ENCODE measurements at places on chromosomes 5 and 9. TPM values are rescaled to one million over a fixed set of nuclear protein-coding genes. Genes with fewer than 3 reads are reported as not detected.

- no peak for DNase-seq
These were observed 161.4 kb downstream of the PIK3R1 start for GRCh38 chr5:68376935-68377334.

GRCh38 chr5:120852222-120852860 lies 388.2 kb downstream of the PRR16 start:
- no peak for DNase-seq

GRCh38 chr5:35854248-35854647 lies 2.4 kb upstream of the IL7R start:
- DNase-seq, result no peak

GRCh38 chr9:121672213-121672612 lies 20.8 kb downstream of the DAB2IP start:
- DNase-seq, result no peak

GRCh38 chr5:112907166-112907631 lies 14.8 kb downstream of the REEP5 start:
- no peak for DNase-seq

DNA sequence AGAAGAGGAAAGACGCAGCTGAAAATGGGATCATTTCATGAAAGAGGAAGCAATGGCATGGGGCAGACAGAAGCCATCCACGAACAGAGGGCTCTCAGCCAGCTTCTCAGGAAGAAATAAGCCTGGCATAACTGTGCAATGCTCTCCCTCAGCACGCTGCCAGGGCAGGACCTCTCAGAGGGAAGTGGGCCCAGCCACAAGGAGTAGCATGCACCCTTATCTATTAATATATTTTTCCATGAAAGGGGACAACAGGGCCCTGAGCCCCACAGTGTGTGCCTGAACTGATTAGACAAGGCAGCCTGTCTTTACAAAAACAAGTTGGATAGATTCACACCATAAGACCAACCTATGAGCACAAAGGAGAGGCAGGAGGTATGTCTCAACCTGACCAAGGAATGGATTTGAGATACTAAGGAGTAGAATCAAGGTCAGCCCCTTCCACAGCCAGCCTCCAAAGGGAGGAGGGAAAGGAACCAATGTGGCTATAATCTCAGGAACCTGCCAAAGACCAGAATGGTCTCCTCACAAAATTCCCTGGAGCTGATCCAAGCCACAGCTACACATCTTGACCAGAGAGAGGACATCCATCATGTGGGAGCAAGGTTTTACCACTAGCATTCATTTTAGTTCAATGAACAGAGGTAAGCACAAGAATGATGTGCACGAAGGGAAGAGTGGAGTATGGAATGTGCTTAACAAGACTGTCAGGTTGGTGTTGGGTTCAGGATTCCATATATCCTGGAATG lies 154.8 kb downstream of the SIL1 start:
- no peak for DNase-seq

DNA sequence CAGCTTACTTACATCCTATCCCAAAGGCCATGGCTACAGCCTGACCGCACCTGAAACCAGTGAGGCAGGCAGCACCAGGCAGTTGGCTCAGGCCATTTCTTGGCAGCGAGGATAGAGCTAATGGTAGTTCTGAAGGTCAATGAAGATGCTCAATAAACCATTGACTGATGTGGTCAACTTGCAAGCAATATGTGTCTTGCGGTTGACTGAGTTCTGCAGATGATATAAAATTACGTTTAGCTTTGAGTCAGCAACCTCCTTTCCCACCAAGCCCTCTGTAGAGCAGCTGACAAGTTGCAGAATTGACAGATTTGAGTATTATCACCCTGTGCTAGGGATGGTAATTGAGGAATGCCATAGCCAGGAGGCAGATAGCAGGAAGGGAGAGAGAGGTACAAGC lies 189.0 kb upstream of the PUM3 start:
- DNase-seq, result no peak

GRCh38 chr5:139382807-139383206 lies 290 bp downstream of the SLC23A1 start:
- DNase-seq, result no peak

DNA sequence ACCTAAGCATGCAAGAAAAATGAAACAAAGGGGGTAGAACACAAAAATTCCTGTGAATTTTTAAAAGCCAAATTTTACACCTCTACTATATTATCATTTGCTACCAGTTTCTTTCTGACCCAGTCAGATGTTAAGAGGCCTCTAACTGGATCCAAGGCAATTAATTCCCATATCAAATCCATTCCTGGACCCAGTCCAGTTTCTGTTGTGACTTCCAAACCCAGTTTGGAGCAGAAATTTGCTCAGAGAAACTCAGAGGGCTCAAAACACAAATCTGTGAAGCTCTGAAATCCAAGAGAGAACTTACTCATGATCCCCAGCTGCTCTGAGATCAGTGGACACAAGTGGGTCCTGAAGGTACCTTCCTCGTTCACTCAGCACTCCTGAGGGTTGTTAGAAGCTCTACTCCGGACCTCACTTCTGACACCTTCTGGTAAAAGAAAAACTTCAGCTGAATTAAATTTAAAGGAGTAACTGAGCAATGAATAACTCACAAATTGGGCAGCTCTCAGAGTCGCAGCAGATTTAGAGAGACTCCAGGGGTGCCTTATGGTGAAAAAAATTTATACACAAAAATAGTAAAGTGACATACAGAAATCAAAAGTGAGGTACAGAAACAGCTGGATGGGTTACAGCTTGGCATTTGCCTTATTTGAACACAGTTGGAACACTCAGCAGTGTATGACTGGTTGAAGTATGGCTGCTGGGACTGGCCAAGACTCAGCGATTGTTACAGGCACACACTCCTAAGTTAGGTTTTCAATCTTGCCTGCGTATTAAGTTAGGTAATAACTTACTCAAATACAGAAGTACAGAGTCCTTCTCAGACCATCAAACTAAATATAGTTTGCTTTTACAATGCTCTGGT lies 32.4 kb downstream of the INSL4 start:
- no peak for DNase-seq

DNA sequence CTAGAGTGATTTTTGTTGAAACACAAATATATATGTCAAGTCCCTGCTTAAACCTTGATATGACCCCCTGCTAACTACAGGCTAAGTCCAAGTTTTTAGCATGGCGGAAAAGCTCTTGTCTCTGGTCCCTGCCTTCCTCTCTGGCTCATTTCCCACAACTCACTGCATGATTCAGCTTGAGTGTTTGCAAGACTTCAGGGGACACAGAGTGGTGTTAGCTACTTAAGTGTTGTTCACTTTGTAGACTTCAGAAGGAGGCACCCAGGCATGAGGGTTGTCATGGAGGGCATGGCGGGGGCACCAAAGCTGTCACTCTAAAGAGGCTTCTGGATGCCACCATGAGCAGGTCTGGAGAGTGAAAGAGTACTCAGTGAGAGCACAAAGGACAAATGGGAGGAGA lies 362.4 kb upstream of the ACTBL2 start:
- no peak for DNase-seq

- no peak for DNase-seq
These were observed 428 bp downstream of the EFNA5 start for GRCh38 chr5:107670087-107670931.

- DNase-seq, result no peak
These were observed 88.7 kb upstream of the SHB start for GRCh38 chr9:38157711-38158110.

- DNase-seq, result no peak
These were observed 73.0 kb upstream of the OLFM1 start for GRCh38 chr9:135014311-135015010.

DNA sequence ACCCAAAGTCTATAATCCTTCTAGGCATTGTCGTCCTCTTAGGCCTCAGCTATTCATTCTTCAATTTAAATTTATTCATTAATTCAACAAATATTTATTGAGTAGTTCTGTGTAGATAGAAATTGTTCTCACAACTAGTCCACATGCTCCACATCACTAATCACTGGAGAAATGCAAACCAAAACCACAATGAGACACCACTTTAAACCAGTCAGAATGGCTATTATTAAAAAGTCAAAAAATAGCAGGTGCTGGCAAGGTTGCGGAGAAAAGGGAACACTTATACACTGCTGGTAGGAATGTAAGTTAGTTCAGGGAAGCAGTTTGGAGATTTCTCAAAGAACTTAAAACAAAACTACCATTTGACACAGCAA lies 51.1 kb upstream of the TNFSF15 start:
- no peak for DNase-seq

DNA sequence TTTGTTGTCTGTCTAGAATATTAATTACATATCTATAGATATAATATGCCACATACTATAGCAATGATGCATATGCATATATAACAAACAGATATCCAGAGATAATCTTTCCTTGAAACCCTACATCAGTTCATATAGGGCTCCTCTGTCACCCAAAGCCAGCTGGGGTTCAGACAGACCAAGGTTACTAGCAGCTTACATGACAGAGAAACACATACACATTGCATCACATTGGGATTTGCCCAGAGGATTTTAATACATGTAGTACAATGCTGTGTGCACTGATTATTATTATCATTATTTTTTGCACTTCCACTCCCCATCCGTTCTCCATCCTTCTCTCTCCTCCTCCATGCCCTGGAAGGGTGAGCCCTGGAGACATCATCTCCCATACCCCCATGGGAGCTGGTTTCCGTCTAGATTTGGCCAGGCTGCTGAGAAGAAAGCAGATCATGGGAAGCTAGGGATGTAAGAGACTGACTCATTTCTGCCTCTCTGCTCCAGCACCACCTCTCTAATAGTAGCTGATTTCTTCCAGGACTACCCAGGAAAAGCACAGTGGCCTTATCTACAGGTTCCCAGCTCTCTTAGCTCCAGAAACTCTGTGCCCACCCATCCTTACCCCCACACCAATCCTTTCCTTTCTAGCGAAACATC lies 23.3 kb downstream of the FST start:
- DNase-seq, result no peak

GRCh38 chr9:121376214-121376830 lies 6.3 kb upstream of the STOM start:
- no peak for DNase-seq

DNA sequence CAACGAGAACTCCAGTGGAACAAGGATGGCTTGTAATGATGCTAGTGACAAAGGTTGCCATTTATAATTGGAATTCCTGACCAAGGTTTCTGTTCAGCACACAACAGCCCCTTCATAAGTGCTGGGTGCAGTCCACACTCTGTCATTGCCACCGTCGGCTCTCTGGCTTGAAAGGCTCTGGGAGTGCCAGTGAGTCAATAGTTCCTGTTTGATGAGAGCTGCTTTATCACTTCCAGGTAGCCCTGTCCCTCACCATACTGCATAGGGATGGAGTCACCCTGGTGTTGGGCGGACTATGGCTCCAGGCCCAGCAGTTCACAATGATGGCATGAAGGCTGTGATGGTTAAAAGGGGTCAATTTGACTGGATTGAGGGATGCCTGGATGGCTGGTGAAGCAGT lies 34.6 kb upstream of the SEMA4D start:
- no peak for DNase-seq

- no peak for DNase-seq
These were observed 10.4 kb upstream of the PPARGC1B start for GRCh38 chr5:149719666-149720065.

- DNase-seq, result no peak
These were observed 75.0 kb downstream of the HMHB1 start for GRCh38 chr5:143886651-143887638.

GRCh38 chr5:28305891-28306290 lies 1267.5 kb upstream of the CDH9 start:
- DNase-seq, result no peak

GRCh38 chr9:107208121-107208520 lies 75.0 kb upstream of the RAD23B start:
- DNase-seq, result no peak

DNA sequence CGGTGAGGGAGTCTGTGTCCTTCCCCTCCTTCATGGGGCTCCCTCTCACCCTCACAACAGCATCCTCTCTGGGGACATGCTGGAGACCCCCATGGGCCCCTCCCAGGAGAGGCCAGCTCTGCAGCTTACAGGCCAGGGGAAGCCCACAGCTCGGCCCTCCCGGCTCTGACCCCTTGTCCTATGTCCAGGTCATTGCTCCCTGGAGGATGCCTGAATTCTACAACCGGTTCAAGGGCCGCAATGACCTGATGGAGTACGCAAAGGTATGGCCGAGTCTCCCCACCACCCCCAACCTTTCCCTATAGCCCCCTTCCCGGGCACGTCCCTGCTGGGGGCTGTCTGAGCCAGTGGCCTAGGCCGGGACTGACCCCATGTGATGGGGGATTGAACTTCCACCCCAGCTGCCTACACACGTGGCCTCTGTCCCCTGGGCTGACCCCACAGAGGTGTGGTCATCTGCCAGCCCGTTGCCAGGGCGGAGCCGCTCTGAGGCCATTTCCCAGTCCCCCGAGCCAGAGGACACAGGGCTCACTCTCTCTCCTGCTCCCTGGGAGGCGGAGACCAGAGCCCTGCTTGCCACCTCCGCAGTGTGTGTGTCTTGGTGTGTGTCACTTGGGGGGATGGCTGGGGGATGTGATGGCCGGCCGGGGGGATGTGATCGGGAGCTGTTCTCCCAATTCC lies 21.9 kb downstream of the ASS1 start:
- DNase-seq, result no peak

Gene FOXD4
- total RNA-seq, result not detected

Gene LEAP2
- 4.2 TPM for total RNA-seq

Gene ORM2
- not detected for total RNA-seq

Gene CTSV
- total RNA-seq, result 1.5 TPM

Gene DOCK2
- total RNA-seq, result 18.2 TPM

Gene IGFBPL1
- not detected for total RNA-seq

Gene RAPGEF6
- 19.2 TPM for total RNA-seq

Gene MUSK
- total RNA-seq, result not detected

Gene SPOCK1
- 70.7 TPM for total RNA-seq

Gene MLANA
- total RNA-seq, result not detected

Gene POLR3G
- 5.4 TPM for total RNA-seq

Gene EQTN
- total RNA-seq, result not detected

Gene FAM151B
- total RNA-seq, result 0.98 TPM

Gene NADK2
- total RNA-seq, result 9.6 TPM

Gene OTULINL
- total RNA-seq, result 8.8 TPM

All from vagina (tissue), 2 donors.